ENCODE measurements at places on chromosomes 6 and 20.
A peak's percentile ranks its signal among the peaks of the same experiment; 100 is the strongest.

GRCh38 chr20:22890594-22891300 lies 144.4 kb upstream of the SSTR4 start:
- no peak overlapping the region for H3K27ac ChIP-seq
- no peaks in the 10 kb centered on the region for H3K27me3 ChIP-seq
- H3K36me3 ChIP-seq, result no peaks in the 10 kb centered on the region
- DNase-seq, result no peak
- H3K4me1 ChIP-seq, result no peaks in the 10 kb centered on the region

GRCh38 chr6:112413780-112414179 lies 66.7 kb downstream of the RFPL4B start:
- DNase-seq, result peak; percentile 10
- no peaks in the 10 kb centered on the region for H3K27me3 ChIP-seq
- H3K36me3 ChIP-seq, result no peaks in the 10 kb centered on the region
- no peak overlapping the region for H3K27ac ChIP-seq

GRCh38 chr20:51372176-51372803 lies 170.2 kb downstream of the NFATC2 start:
- H3K27ac ChIP-seq, result no peak overlapping the region
- no peaks in the 10 kb centered on the region for H3K36me3 ChIP-seq
- H3K4me1 ChIP-seq, result peaks cover 14% of the 10 kb centered on the region
- H3K27me3 ChIP-seq, result no peaks in the 10 kb centered on the region

- no peak for DNase-seq
- H3K4me3 ChIP-seq, result no peak overlapping the region
- no peaks in the 10 kb centered on the region for H3K27me3 ChIP-seq
These were observed 652.5 kb upstream of the EPHA7 start for GRCh38 chr6:94071835-94072234.

GRCh38 chr6:52760105-52760765 lies 3.0 kb downstream of the GSTA2 start:
- no peaks in the 10 kb centered on the region for H3K27me3 ChIP-seq
- H3K27ac ChIP-seq, result no peak overlapping the region
- H3K36me3 ChIP-seq, result peaks cover 3% of the 10 kb centered on the region
- no peak for DNase-seq

DNA sequence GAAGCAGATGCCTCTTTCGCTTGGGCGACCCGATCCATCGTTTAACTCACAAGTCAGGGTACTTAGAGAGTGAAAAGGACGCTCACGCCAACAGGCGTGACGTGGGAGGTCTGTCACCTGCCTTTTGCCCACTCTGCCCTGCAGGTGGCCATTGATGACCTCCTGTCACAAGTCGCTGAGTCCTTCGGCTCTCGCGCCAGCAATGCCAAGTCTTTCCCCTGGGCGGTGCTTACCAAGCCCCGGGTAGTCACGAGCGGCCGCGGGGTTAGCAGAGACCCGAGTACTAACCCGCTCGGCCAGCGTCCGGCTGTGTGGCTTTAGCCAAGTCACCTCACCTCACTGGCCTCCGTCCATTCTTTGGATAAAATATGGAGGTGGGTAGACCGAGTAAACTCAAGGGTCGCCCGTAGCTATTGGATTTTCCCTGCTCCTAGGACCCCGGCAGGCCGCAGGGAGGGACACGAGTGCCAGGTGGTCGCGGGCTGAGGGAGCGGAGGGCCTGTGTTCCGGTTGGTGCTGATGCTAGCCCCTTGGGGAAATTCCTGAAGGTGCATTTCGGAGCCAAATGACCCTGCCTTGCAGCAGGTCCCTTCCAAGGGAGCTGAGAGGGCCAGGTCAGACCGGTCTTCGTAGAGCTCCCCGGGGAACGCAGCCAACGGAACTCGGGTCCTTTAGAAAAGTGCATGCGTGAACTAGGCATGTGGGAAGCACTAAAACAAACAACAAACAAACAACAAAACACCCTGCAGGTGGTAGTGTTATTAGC lies 668 bp downstream of the PKIB start:
- H3K4me3 ChIP-seq, result peak overlapping the region; percentile 74
- no peaks in the 10 kb centered on the region for H3K27me3 ChIP-seq
- H3K27ac ChIP-seq, result peak overlapping the region; percentile 87

- H3K27ac ChIP-seq, result peak overlapping the region; percentile 1
- peaks cover 49% of the 10 kb centered on the region for H3K4me1 ChIP-seq
- no peaks in the 10 kb centered on the region for H3K36me3 ChIP-seq
- H3K4me3 ChIP-seq, result no peak overlapping the region
- DNase-seq, result no peak
These were observed 50.3 kb upstream of the EPB41L1 start for GRCh38 chr20:36104244-36104643.

DNA sequence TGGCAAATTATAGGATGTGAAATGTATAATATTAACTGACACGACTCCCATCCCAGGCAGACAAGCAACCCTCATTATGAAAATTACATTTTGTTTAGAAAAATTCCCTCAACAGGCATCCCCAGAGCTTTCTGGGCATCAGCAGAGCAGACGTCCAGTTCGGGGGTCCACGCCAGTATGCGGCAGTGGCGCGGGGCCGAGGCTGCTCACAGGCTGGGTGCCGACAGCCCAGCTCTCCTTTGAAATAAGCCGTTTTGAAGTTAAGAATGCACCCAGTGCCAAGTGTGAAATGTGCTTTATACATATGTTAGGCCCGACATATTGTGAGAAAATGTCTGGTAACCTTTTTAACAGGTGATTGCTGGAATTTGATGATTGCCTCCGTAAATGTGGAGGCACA lies 50.4 kb downstream of the RPP40 start:
- no peaks in the 10 kb centered on the region for H3K4me1 ChIP-seq
- H3K4me3 ChIP-seq, result no peak overlapping the region
- H3K27ac ChIP-seq, result no peak overlapping the region
- H3K36me3 ChIP-seq, result no peaks in the 10 kb centered on the region
- no peaks in the 10 kb centered on the region for H3K27me3 ChIP-seq

DNA sequence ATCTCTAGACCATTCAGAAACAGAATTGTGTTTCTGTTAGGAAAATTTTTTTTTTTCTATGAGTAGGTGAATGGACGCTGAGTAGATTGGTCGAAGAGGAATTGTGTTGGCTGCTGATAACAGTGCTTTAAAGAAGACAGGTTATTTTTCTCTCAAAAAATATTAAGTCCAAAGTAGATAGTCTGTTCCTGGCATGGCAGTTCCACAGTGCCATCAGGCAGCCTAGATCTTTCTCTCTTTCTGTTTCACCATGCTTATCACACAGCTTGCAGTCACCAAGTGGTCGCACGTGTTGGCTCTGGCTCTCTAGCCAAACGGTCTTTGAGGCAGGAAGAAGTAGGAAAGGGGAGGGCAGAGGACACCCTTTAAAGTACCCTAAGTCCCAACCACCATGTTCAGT lies 22.4 kb upstream of the SERINC3 start:
- H3K27me3 ChIP-seq, result no peaks in the 10 kb centered on the region
- no peak for DNase-seq
- peaks cover 29% of the 10 kb centered on the region for H3K4me1 ChIP-seq

DNA sequence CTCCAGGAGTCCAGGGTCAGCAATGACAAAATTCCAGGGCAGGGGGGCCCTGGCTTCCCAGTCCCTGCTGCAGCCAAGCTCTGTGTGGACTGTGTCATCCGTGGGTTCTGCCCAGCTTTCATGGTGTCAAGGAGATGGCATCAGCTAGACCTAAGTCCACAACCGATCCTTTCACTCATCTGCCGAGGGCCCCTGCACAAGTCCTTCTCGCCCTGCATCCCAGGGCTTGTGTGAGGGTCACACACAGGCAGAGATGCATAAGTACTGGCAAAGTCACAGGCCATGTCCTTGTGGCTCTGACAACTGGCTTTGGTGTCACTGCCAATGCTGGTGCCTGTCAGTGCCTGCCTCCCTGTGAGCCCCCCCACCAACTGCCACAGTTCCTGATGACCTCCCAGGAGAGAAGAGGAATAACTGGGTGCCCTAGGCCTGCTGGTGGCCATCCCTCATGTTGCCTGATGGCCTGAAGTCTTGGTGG lies 181.4 kb upstream of the CST7 start:
- H3K27me3 ChIP-seq, result no peaks in the 10 kb centered on the region
- H3K4me1 ChIP-seq, result no peaks in the 10 kb centered on the region
- H3K27ac ChIP-seq, result no peak overlapping the region

GRCh38 chr6:35776364-35777215 lies at the start of gene CLPSL2:
Gene CLPSL2, plus strand, starts transcription at chr6:35776598. Its CDS starts 21 bp downstream, at chr6:35776619.
- H3K27me3 ChIP-seq, result no peaks in the 10 kb centered on the region
- H3K27ac ChIP-seq, result peak within 1 kb of the TSS; percentile 82
- peak; percentile 68 for DNase-seq
- peak within 1 kb of the TSS; percentile 53 for H3K4me3 ChIP-seq
- H3K36me3 ChIP-seq, result no peaks in the 10 kb centered on the region

- no peaks in the 10 kb centered on the region for H3K4me1 ChIP-seq
- no peak overlapping the region for H3K4me3 ChIP-seq
- H3K27me3 ChIP-seq, result no peaks in the 10 kb centered on the region
- no peak overlapping the region for H3K27ac ChIP-seq
- H3K36me3 ChIP-seq, result no peaks in the 10 kb centered on the region
- no peak for DNase-seq
These were observed 14.2 kb upstream of the PREX1 start for GRCh38 chr20:48841875-48842529.

DNA sequence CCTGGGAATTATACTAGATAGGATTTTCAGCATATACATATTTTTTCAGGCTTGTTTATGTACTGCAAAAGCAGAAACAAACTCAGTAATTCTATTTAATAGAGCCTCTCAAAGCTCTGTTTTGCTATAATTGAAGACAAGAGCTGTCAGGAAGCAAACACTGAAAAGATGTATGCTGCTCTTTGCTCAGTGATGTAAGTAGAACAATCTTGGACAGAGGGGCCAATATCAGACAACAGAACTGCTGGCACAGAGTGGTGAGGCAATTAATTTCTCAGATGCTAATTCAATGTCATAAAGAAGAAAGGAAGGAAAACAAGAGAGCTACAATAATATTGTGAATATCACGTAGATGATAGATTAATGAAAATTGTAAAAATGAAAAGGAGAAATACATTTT lies 663.3 kb upstream of the ADGRB3 start:
- no peak overlapping the region for H3K27ac ChIP-seq
- no peaks in the 10 kb centered on the region for H3K27me3 ChIP-seq
- no peaks in the 10 kb centered on the region for H3K4me1 ChIP-seq
- no peak overlapping the region for H3K4me3 ChIP-seq
- no peak for DNase-seq

GRCh38 chr20:12372557-12372956 lies 454.9 kb downstream of the BTBD3 start:
- no peaks in the 10 kb centered on the region for H3K4me1 ChIP-seq
- no peak overlapping the region for H3K27ac ChIP-seq
- H3K27me3 ChIP-seq, result no peaks in the 10 kb centered on the region
- DNase-seq, result no peak
- H3K36me3 ChIP-seq, result no peaks in the 10 kb centered on the region
- H3K4me3 ChIP-seq, result no peak overlapping the region

DNA sequence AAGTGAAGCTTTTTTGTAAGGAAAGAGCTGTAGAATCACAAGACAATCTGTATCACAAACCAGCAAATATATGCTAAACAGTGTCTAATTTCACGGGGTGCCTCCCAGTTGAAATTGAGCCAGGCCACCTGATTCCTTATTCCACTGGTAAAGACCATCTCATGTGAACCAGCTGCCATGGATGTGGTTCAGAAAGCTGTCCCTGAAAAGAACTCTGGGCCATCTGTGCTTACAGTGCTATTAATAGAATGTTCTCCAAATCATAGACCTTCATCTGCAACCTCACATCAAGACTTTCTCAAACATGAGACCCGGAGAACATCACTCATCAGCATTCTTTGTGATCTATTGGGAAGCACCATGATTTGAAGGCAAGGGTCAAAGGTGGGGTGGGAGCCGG lies 89.7 kb downstream of the FBXO5 start:
- no peaks in the 10 kb centered on the region for H3K4me1 ChIP-seq
- no peak overlapping the region for H3K27ac ChIP-seq
- H3K4me3 ChIP-seq, result no peak overlapping the region
- no peaks in the 10 kb centered on the region for H3K27me3 ChIP-seq
- H3K36me3 ChIP-seq, result no peaks in the 10 kb centered on the region

DNA sequence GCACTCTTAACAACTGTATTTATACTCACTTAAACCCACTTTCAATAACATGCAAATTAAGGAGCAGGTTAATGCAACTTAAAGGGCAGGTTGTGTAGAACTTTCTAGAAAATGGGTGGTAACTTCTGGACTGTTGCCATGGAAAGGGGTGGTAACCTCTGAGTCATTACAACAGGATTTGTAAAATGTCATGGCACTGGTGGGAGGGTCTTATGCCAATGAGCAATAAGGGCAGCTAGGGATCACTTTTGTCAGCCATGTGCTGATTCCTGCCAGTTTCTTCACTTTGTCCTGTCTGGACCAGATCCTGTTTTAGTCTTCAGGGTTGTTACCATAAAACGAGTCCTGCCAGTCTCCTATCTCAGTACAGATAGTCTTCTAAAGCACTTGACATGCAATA lies 560.5 kb upstream of the PTCHD4 start:
- no peaks in the 10 kb centered on the region for H3K27me3 ChIP-seq
- no peaks in the 10 kb centered on the region for H3K4me1 ChIP-seq
- no peaks in the 10 kb centered on the region for H3K36me3 ChIP-seq

DNA sequence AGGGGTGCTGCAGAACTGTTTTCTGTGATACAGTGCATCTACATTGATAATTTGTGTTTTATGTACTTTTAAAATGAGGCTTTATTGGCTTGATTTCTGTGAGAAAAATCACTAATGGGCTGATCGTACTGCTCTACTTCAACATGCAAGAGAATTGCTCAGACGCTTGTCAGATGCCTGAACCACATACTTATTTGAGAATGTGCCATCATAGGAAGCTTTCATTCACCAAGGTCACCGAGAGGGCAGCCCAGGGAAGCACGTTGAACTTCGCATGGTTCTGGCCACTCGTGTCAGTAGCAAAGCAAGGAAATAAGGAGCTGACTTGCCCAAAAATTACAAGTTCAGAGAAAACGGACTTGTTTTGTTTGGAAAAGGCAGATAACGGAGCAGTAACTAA lies 168.5 kb upstream of the AKAP12 start:
- H3K4me1 ChIP-seq, result 0 out of 2 replicates have a peak, but pooled peaks cover 6% of the 10 kb centered on the region
- H3K4me3 ChIP-seq, result no peak overlapping the region
- DNase-seq, result no peak
- H3K27me3 ChIP-seq, result no peaks in the 10 kb centered on the region

DNA sequence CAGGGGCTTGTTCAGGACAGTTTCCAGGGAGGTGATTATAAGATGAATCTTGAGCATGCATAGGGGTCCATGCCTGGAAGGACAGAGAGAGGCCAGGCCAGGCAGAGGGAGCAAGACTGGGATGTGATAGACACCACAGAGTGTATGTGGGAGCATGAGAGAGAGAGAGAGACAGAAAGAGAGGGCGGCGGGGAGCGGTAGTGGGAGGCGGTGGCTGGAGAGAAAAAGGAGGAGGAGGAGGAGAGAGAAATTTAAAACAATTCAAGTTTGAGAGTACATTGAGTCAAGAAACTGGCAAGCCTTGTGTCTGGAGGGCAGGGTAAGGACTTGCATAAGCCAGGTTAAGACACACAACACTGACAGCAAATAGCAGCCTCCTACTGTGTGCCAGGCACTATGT lies 162.9 kb upstream of the HDAC2 start:
- H3K4me1 ChIP-seq, result no peaks in the 10 kb centered on the region
- DNase-seq, result no peak
- H3K4me3 ChIP-seq, result no peak overlapping the region
- H3K36me3 ChIP-seq, result no peaks in the 10 kb centered on the region
- no peak overlapping the region for H3K27ac ChIP-seq

- H3K27me3 ChIP-seq, result no peaks in the 10 kb centered on the region
- DNase-seq, result no peak
- H3K27ac ChIP-seq, result no peak overlapping the region
- H3K4me1 ChIP-seq, result peaks cover 9% of the 10 kb centered on the region
- no peaks in the 10 kb centered on the region for H3K36me3 ChIP-seq
- no peak overlapping the region for H3K4me3 ChIP-seq
These were observed 74.7 kb upstream of the NOX3 start for GRCh38 chr6:155530219-155530834.

Data from Caco-2 (cell line).